Pulmonary artery endothelial cell (primary cell): ENCODE measurements at places on chromosomes 1 and 21.

- no peak for DNase-seq
Observed at GRCh38 chr1:213484333-213484732, 433.3 kb downstream of the RPS6KC1 start.

DNA sequence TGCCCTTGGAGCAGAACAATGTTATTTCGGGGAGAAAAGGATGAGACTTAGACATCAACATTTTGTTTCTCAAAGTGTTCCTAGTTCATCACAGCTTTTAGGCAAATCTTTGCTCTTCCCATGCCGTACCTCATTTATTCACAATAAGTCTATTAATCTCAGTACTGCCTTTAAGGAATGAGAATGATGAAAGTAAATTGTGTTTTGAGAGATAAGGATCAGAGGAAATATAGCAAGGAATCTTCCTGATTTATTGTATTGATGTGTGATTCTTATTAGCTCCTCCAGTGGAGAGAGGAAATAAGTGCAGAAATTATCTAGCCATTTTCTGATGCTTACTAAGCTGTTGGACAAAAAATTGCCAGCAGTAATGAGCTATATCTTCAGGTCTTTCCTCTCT lies 2.0 kb downstream of the POLR3C start:
- no peak for DNase-seq

DNA sequence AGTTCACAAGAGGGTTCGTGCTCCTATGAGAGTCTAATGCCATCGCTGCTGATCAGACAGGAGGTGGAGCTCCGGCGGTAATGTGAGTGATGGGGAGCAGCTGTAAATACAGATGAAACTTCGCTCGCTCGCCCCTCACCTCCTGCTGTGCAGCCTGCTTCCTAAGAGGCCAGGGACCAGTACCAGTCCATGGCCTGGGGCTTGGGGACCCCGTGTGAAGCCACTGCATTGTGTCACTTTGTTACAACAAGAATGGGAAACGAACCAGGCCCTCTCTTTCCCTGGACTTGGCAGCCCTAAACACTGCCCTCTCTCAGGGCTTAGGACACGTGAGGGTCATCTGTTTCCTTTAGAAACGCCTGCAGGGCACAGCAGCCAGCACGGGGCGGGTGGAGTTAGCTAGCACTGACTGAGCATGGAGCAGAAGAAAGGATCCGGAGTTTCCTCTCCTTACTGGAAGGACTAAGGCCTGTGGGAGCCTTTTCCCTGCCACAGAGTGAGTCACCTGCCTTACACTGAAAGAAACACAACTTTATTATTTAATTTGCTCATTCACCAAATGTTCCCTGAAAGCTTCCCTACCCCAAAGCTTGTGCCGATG lies 185.2 kb upstream of the TMEM51 start:
- peak; percentile 58 for DNase-seq

- no peak for DNase-seq
Observed at GRCh38 chr1:20183616-20184271, 2.2 kb upstream of the UBXN10 start.

DNA sequence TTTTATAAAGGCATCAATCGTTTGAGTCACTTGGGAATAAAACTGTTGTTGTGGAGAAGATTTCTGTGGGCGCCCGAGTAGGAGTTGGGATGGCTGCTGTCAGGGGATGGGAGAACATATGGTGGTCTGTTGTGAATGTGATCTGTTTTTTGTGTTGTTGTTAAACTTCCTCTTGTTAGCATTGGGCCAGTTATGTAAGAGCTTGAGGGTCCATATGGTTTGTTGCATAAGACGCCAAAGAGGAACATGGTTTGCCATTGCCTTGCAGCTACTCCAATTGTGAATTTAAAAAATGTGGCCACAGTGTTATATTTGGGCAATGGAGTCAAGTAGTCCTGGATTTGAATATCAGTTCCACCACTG lies 136.1 kb upstream of the JUN start:
- no peak for DNase-seq

- no peak for DNase-seq
Observed at GRCh38 chr1:244388961-244389360, 62.7 kb downstream of the ADSS2 start.

DNA sequence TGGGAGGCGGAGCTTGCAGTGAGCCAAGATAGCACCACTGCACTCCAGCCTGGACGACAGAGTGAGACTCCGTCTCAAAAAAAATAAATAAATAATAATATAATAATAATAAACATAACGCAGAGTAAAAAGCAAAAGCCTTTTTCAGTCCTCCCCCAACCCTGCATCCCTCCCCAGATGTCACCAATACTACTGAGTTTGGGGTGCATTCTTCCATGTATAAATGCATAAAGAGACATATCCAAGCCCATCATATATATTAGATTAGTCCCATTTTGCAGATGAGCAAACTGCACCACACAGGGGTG lies 930 bp upstream of the ADAMTSL4 start:
- DNase-seq: no peak

- DNase-seq: no peak
Observed at GRCh38 chr1:244918421-244919319, 54.3 kb upstream of the HNRNPU start.

- DNase-seq: no peak
Observed at GRCh38 chr1:28078262-28078661, 10.1 kb downstream of the EYA3 start.

GRCh38 chr21:31201548-31201947 lies 142.5 kb downstream of the TIAM1 start:
- no peak for DNase-seq

DNA sequence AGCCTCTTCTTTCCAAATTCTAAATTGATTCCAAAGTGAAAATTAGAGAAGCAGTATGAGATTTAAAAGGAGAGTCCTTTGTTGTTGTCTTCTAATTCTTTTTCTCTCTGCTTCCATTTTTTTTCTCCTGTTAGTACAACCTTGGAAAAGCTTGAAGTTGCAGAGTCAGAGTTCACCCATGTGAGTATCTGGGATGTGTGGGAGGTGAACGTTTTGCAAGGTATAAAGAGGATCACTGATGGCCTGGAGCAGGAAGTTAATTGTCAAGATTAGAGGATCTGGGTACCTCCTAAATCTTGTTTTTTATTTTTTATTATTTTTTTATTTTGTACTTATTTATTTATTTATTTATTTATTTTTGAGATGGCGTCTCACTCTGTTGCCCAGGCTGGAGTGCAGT lies 7.7 kb upstream of the PSMD4 start:
- no peak for DNase-seq

GRCh38 chr1:110860174-110860573 lies 12.8 kb upstream of the CD53 start:
- no peak for DNase-seq

DNA sequence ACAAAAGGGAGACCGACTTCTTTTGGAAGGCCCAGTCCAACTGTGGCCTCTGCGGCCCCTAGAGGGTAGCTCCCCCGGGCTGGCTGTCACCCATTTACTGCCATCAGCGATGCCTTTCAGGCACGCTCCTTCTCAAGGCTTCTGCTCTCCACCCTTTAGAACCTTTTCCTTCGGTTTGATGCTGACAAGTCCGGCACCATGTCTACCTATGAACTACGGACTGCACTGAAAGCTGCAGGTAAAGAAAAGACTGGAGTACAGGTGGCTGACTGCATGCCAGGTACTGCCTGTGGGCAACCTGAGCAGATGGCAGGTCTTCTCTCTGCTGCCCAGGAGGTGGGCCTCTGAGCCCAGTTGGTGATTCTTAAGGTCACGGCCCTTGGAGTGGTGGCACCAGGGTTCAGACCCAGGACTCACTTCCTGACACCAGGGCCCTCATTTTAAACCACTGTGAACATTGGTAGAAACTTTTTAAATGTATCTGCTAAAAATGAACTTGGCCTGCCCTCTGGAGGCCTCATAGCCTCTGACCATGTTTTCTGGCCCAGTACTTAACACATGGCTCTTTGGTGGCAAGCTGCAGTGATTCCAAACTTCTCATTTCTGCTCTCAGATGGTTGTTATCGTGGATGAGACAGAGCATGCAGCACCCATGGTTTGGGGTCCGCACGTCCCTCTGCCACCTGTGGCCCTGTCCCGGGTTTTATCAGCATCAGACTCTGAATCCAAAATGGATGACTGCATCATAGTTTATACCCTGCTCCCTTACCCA lies 45.7 kb downstream of the CAPN9 start:
- DNase-seq: no peak

GRCh38 chr1:66412704-66413103 lies 121.2 kb upstream of the SGIP1 start:
- DNase-seq: no peak

DNA sequence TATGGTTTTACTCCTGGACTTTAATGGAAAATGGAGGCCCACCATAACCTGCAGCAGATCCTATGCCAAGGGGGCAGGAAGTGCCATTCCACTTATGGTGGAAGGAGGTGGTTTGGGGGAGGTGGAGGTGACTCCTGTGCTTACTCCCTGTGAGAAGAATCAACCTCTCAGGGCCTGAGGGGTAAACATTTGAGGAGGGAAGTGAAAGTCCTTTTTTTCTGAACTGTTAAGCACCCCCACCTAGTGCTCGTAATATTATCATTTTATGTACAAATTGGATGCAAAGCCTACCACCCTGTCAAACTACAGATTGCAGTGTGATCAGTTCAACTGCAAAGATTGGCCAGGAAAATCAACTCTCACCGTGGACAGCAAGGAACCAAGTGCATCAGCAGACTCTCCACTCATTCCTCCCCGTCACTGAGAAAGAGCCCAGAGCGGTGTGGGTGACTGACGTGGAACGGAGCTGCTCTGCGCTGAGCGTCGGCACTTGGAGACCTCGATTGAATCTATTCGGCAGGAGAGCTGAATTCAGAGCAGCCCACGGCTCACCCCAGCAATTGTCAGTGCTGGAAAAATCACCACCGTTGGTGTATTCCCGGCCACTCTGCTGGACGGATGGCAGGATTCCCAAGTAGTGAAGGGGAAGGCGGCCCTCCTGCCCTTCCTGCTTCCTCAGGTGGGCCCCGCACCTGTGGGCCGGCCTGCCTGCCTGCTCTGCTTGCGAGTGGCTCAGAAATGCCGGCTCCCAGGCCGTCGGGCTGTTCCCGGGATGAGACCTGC lies 46.8 kb upstream of the COX20 start:
- no peak for DNase-seq

DNA sequence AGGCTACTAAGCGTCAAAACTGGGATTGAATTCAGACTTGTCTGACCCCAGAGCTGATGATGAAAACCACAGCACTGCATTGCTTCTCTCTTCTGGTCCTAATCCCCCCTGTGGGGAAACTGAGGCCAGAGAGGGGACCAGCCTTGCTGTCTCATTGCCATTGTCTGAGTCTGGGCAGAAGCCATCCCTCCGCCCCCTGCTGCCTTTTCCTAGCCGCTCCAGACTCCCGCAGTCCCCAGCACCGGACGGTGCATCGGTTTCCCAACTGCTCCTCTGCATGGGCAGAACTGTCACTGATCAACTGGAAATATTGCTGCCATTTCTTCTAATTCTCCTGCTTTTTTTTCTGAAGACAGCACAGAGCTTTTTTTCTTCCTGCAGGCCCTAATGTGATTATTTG lies 157.4 kb downstream of the ACTL8 start:
- DNase-seq: no peak

DNA sequence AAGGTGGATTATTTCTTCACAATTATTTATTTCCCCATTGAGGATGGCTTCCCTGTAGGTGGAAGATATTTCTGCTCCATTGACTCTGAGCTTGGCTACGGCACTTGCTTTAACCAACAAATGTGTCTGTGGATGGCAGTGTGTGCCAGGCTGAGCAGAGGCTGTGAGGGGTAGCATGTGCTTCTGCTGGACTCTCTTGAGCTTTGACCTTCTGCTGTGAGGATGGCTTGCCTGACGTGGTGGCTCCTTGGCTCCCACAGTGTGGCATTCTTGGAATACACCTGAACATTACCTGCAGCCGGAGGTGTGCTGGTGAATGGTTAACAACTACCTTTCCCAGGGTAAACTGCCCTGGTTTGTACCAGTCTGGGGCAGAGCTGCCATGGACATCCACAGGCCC lies 46.8 kb downstream of the WDR3 start:
- no peak for DNase-seq

GRCh38 chr1:119554183-119554582 lies 47.2 kb downstream of the HSD3B1 start:
- DNase-seq: peak; percentile 7

GRCh38 chr1:168330285-168330684 lies 49.6 kb downstream of the TBX19 start:
- no peak for DNase-seq
